ENCODE measurements at places on chromosomes 2 and 18.

- no peak for DNase-seq
Observed at GRCh38 chr18:33014060-33014796, 241.4 kb upstream of the KLHL14 start.

- no peak for DNase-seq
Observed at GRCh38 chr2:80002568-80003157, 301.9 kb downstream of the LRRTM1 start.

- DNase-seq, result no peak
Observed at GRCh38 chr2:69013142-69013839, at the start of gene ANTXR1. Gene ANTXR1 (plus strand): TSS chr2:69013179. CDS start chr2:69013500, 321 bp downstream.

GRCh38 chr2:108535357-108535631 is 1.0 kb downstream of the LIMS1 start:
- DNase-seq, result no peak

GRCh38 chr2:173747035-173747434 is 218.1 kb downstream of the SP3 start:
- no peak for DNase-seq

- peak; percentile 36 for DNase-seq
Observed at GRCh38 chr2:86623043-86623493, 597 bp downstream of the RNF103 start.
